EH (cell line): ENCODE measurements at places on chromosomes 3 and 15.

- peak; percentile 67 for DNase-seq
These were observed 12.5 kb upstream of the C15orf61 start for GRCh38 chr15:67508407-67508806.

DNA sequence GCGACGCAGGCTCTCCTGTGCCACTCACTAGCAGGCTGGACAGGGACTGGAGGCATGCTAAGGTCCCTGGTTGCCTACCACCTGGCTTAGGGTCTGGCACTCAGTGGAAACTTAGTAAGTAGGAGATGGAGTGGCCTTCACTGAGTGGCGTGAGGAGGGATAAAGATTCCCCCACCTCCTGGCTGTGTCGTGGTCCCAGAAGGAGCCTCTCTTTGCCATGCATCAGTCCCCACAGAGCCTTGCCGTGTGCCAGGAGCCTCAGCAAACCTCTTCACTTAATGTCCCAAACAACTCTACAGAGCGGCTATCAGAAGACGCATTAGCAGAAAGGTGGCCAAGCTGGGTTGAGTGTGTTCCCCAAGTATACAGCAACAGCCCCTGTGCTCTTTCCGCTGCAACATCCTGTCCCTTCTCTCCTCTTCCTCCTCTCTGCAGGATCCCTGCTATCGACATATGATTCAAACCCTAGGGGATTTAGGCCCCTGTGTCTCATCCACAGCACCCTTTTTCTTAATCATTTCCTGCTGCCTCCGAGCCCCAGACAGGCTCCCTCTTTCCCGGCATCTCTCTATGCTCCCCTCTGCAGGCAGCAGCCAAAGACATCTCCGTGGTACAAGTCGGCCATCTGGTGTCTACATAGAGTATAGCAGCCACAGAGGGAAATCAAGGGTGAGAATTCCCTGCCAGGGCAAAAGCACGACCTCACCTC lies 66.7 kb downstream of the SLC6A1 start:
- peak; percentile 82 for DNase-seq

GRCh38 chr15:37289109-37289765 lies 188.9 kb upstream of the MEIS2 start:
- DNase-seq: peak; percentile 41

DNA sequence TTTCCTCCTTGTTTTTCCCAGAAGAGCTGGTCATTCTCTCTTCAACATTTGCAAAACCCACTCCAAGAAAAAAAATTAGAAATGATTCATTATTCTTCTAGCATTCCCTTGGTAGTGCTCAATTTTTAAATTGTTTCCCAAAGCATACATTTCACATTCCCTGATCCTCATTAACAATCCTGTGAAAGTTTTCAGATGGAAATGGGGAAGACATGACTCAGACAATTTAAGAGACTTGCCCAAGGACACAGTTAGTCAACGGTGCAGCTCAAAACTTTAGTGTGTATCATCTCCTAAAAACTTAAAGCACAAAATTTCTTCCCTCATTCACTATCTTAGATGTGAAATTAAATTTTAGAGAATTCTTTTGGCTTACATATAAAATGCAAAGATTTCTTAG lies 17.1 kb upstream of the ABI3BP start:
- peak; percentile 97 for DNase-seq

- DNase-seq: no peak
These were observed 4.6 kb downstream of the RAB6B start for GRCh38 chr3:133890972-133891644.

DNA sequence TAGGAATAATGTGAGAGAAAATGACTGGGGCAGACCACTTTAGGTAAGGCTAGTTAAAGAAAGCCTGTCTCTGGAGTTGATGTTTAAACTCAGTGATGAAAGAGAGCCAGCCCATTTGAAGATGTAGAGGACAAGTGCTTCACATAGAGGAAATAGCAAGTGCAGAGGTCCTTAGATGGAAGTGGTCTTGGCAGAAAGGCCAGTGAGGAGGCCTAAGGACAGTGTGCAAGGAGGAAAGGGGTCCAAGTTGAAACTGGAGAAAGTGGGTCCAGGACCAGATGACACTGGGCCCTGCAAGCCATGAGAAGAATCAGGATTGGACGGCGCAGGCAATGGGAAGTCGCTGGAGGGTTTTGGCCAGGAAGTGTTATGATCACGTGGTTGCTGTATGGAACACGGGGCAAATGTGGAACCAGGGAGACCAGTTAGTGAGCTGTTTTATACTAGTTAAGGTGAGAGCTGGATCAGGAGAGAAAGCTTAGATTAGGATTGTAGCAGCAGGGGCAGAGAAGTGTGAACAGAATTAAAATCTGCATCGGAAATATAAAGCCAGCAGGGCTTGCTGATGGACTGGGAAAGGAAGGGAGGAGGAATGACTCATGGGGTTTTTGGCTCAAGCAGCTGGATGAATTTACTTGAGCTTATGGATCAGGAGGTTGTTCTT lies 48.0 kb upstream of the SCAANT1 start:
- peak; percentile 77 for DNase-seq

DNA sequence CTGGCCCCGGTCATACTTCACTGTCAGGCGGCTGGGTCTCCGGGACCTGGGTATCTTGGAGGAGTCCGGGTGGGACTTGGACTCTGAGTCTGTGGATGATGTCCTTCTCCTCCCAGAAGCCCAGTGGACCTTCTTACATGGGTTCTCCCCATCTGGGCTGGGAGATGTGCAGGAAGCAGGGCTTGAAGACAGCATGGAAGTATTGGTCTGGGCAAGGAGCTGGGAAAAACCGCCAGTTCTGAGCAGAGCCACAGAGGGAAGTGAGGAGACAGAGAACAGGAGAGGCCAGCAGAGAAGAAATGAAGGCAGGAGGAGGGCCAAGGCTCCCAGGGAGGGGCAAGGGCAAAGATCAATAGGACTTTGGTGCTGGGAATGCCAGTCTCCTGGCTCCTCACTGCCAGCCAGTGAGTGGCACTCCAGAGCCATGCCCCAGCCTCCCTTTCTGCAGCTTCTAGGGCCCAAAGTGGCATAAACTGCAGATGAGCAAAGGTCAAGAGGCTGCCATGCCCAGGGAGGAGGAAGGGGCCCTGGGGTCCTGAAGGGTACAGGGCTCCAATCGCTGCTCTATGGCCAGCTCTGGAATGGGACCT lies at the start of gene PPP1R14D:
Gene PPP1R14D, minus strand, starts transcription at position 262 of the 590 bp plus-strand sequence. Its CDS starts 67 bp downstream, at position 195.
- no peak for DNase-seq

DNA sequence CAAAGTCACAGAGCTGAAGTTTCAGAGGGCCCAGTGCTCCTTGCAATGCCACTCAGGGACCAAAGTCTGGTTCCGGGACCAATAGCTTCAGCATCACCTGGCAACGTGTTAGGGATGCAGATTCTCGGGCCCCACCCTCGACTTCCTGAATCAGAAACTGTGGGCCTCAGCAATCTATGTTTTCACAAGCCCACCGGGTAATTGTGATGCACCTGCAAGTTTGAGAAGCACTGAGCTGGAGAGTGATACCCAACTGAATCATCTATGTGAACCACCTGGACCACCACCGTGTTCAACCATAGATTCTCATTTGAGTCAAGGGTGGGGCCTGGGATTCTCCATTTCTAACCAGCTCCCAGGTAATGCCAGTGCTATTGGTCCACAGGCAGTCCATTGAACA lies 55.7 kb downstream of the CORO2B start:
- DNase-seq: no peak

DNA sequence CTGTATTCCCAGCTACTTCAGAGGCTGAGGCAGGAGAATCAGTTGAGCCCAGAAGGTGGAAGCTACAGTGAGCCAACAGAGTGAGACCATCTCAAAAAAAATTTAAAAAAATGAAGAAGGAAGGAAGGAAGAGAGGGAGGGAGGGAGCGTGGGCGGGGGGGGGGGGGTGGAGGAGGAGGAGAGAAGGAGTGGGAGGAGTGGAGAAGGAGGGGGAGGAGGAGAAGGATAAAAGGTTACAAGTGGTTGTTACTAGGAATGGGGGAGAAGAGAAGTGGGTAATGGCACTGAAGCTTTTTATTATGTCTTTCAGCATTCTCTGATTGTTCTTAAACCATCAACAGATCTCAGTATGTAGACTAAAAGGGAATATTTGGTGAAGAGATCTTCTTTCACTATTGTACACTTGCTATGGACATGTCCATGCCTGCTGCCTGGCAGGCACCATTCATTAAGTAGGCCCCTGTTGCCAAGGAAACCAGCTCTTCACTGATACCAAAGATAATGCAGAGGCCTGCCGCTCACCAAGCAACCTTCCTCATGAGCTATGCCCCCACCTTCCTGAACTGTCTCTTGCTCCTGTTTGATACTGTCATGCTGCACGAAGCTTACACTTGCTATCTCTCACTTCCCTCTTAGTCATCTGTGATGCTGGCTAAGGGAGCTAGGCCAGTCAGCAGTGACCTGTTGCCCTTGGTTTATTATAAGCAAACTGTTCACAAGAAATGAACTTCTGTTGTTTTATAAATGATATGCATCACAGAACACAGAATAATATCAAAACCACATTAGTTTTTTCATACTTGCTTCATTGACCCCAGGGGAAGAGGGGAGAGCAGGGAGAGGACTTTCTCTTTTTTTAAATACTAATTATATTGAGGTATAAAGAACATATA lies 23.1 kb downstream of the EPM2AIP1 start:
- DNase-seq: peak; percentile 78

DNA sequence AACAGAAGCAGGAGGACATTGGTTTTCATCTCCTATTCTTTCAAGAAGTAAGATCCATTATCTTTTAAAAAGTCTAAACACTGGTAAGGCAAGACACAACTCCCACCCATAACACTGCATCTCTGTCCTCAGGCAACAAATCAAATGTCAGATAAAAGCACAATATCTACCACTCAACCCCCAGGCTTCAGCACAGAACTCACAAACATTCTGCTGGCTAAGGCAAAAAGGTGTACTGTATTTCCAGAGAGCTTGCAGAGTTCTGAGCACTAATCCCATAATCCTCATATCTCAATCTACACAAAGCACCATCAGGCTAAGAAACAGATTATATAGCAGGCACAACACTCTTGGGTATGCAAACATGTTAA lies 20.9 kb downstream of the RAF1 start:
- no peak for DNase-seq

DNA sequence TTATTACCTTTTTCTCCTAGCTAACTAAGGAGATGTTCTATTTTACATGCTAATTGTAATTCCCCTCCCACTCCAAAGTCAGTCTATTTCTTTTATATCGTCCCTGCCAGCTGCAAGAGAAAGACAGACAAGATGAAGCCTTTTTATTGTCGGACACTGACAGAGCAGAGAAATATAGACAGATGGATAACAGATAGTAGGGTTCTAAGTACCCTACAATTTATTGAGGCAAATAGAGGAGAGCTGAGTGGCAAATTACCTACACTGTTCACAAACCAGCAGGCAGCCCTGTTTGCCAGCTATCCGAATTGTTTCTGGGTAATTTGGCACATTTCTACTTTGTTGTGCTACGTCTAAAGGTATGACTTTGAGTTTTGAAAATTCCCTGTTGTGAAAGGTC lies 392.3 kb upstream of the ZNF717 start:
- no peak for DNase-seq

DNA sequence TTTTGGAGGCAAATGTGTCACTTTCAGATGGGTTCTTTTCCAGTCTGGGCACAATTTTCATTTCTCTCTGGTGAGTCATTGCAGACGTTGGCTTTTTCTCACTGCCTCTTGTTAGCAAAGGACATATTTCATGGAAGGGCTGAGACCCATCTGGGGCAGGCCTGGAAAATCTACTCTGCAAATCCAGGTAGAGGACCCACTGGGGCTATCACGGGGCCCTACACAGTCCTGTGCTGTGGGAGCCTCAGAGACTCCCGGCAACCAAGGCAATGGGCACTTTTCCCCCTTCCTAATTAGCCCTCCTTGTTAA lies 58.0 kb downstream of the HRH1 start:
- DNase-seq: peak; percentile 87

DNA sequence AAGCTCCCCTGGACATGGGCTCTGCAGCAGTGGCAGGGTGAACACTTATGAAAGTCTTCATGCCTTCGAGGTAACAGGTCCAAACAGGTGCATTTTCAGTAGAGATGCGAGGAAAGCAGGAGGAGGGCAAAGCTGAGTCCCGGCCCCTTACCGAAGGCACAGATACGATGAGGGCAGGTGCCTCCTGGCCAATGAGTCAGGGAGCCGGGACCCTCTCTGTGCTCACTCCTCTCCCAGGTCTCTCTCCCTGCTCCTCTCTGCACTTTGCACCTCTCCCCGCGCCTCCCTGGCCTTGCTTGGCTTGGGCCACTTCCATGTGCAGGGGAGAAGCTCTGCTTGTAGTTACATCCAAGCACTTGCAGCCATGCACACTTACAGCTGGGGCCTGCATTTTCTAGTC lies 187.1 kb downstream of the ATP10A start:
- DNase-seq: no peak

- peak; percentile 21 for DNase-seq
These were observed 13.2 kb downstream of the XXYLT1 start for GRCh38 chr3:195257454-195258448.

DNA sequence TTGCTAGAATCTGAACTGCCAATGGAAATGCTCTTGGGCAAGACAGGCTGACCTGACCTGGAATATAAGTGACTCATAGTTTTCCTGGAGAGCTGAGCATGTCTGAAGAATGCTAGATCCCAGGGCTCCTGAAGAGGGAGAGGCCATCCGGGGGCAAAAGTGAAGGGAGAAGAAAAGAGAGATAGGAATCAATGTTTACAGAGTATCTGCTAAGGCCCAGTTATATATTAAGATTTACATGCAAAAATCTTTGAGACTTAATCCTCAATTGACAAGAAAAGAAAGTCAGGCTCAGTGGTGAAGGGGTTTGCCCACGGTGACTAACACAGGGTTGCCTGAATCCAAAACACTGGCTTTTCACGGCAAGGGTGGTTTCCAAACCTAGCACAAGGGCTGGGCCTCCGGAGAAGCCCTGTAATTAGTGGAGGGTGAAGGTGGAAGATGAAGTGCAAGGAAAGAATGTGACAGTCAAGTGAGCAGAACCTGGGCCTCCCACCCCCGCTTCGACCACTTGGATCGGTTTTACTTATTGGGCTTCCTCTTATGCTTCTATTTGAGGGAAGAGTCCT lies 91.7 kb upstream of the FGF12 start:
- DNase-seq: peak; percentile 89

- DNase-seq: no peak
These were observed 166.2 kb upstream of the TBC1D5 start for GRCh38 chr3:17908399-17909191.

DNA sequence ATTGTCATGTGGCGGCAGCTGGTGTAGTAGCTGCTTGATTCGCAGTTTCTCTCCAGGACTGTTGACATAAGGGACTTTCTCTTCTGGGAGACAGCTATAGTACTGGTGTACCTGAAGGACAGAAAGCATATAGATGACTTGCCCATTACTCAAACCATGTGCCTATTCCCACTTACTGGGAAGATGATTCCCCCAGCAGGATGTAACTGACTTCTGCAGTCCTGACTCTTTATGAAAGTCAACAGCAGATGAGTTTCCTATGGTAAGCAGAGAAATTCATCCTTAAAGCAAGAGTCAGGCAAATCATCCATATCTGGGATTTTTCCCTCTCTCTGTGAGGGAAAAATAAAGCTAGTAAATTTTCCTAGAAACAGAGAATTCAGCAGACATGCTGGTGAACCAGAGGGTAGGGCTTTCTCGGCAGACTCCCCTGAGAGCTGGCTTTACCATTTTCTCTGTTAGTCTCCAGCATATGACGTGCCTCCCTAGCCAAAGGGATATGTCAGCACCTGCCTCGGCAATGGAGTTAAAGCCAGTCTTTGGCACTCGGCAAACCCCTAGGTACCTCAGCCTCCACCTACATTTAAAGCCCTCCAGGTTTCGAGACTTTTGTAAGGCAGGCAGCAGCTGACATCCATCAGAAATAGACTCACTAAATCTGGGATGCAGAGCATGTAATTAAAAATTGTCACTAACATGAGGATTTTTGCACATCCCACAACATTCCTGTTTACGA lies 62.1 kb downstream of the PRICKLE2 start:
- peak; percentile 40 for DNase-seq
